ENCODE measurements at places on chromosomes 4 and X. TPM values are rescaled to one million over a fixed set of nuclear protein-coding genes. Genes with fewer than 3 reads are reported as not detected.

TIGD4 gene
- 0.07 TPM for total RNA-seq

ETNPPL gene
- total RNA-seq: not detected

FAT1 gene
- total RNA-seq: 6.4 TPM

GLOD5 gene
- not detected for total RNA-seq

TSPAN7 gene
- total RNA-seq: not detected

RTL3 gene
- total RNA-seq: not detected

EDA2R gene
- 2.8 TPM for total RNA-seq

TRPC3 gene
- total RNA-seq: not detected

CYTL1 gene
- not detected for total RNA-seq

LPAR4 gene
- not detected for total RNA-seq

SH3D19 gene
- 7.0 TPM for total RNA-seq

GC gene
- not detected for total RNA-seq

GNRHR gene
- total RNA-seq: not detected

GAGE12E gene
- not detected for total RNA-seq

XKRX gene
- total RNA-seq: not detected

NOCT gene
- 3.8 TPM for total RNA-seq

AREG gene
- not detected for total RNA-seq

TRAM1L1 gene
- 3.3 TPM for total RNA-seq

CTAG2 gene
- not detected for total RNA-seq

SSX4 gene
- not detected for total RNA-seq

LGI2 gene
- 0.30 TPM for total RNA-seq

DUSP9 gene
- 8.6 TPM for total RNA-seq

ANXA3 gene
- total RNA-seq: 10.8 TPM

SPANXA2 gene
- not detected for total RNA-seq

PSAPL1 gene
- total RNA-seq: not detected
